ENCODE measurements at places on chromosomes 13 and 19.

DNA sequence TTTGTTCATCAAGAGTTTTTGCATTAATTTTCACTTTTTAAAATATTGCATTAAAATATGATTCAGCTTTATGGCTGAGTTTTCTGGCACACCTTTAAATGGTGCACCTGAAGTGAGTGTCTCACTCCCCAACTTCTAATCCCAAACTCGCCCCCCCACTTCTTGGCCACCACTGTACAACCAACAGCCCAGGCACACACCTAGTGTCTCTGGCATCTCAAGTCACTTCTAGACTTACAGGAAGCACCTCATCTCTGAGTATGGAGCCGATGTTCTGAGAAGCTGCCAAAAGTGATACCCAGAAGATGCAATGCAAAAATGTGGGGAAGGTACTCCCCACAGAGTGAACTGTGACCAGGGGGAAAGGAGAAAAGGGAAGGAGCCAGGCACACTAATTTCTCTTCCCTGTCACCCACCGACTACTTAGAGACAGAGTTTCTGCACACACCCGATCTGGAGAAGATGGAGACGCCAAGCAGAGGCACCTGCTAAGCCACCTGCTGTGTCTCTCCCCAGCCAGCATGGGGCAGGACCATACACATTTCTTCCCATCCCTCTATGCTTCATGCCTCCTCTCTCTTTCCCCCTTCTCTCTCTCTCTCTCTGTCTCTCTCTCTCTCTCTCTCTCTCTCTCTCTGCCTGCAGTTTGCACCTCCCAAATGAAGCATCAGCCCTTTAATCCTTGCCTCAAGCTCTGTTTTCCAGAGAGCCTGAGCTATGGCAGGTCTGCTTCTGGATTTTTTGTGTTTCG is 155.3 kb upstream of the ZNF507 start:
- DNase-seq: no peak

DNA sequence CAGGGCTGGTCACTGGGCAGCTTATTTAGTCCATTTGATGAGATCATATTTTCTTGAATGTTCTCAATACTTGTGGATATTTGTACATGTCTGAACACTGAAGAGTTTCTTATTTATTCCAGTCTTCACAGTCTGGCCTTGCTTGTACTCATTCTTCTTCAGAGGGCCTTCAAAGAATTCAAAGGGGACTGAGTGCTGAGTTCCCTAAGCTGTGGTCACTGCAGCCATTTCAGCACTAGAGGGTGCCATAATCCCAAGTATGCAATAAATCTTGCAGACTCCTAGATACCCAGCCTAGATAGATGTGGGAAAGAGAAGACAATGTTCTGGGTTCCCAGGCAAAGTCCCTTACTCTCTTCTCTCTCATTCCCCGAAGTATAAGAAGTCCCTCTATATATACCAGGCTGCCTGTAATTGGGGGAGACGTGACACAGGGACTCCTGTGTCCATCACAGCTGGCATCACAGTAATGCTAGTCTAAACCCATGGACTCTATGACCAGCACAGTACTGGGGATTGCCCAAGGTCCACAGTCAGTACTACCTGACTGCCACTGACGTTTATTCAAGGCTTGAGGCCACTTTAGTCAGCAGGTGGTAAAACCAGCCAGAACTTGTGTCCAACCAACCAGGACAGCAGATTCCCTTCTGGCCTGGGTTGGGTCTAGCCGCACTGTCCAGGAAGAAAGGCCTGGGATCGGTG is 8.9 kb upstream of the VN1R1 start:
- DNase-seq: no peak

DNA sequence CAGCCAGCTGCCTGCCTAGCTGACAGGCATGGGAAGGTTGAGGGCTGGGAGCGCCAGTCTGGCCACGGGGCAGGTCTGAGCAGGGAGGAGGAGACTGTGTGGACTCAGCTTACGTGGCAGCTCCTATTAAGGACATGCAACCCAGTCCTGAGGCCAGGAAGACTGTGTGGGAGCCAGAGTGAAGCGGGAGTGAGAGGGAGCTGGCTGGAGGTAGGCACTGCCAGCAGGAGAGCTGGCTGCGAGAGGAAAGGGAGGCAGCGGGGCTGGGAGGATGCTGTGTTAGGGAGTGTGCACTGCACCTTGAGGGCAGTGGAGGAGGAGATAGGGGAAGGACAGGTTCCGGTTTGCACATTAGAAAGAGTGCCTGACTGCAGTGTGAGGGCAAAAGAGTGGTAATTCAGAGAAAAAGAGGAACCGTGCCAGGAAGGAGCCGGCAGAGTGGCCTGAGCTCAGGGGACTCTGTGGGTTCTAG is 99.2 kb downstream of the SLC7A1 start:
- DNase-seq: no peak

DNA sequence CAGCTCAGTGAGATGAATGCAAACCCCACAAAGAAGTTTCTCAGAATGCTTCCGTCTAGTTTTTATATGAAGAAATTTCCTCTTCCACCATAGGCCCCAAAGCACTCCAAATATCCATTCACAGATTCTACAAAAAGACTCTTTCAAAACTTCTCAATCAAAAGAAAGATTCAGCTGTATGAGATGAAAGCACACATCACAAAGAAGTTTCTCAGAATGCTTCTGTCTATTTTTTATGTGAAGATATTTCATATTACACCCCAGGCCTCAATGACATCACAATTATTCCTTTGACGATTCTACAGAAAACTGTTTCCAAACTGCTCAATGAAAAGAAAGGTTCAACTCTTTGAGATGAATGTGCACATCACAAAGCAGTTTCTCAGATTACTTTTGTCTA is 1819.4 kb downstream of the UQCRFS1 start:
- DNase-seq: no peak

DNA sequence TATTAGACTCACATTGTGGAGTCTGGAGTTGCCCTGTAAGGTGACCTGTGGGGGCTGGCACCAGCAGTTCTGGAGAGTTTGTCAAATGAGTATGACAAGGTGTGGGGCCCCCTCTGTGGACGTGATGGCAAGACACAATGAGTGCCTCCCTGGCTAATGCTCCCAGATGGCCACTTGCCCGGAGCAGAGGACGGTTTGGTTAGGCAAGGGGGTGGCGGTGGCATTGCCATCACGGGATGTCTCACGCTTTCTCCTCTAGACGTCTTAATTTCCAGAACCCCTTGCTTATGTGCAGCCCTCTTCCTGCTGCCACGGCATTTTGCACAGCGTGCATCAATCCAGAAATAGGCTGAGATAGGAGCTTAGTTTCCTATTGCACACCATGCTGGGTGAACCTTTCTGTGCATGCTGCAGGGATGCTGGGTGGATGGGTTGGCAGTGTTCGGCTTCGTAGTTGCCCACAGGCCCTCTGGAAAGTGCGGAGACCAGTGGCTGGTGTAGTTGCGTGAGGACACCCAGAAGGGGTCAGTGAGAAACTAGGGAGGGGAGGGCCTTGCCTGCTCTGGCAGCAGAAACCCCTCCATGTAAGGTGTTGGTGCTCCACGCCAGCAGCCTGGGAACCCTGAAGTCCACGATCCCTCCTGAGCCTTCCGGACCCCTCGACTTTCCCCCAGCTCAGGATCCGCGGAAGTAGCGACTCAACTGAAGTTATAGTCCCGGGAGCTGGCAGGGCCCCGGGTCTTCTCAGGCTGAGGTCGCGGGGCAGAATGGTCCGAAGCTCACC is 18.1 kb upstream of the LRP3 start:
- no peak for DNase-seq

GRCh38 chr13:80319004-80319403 is 21.9 kb downstream of the SPRY2 start:
- DNase-seq: no peak

- no peak for DNase-seq
Measured at GRCh38 chr13:62209529-62209928, 793.9 kb upstream of the PCDH20 start.

- no peak for DNase-seq
Measured at GRCh38 chr19:35162471-35163326, 8.2 kb downstream of the FXYD5 start.

GRCh38 chr19:1154731-1155351 is 19.2 kb downstream of the SBNO2 start:
- no peak for DNase-seq

DNA sequence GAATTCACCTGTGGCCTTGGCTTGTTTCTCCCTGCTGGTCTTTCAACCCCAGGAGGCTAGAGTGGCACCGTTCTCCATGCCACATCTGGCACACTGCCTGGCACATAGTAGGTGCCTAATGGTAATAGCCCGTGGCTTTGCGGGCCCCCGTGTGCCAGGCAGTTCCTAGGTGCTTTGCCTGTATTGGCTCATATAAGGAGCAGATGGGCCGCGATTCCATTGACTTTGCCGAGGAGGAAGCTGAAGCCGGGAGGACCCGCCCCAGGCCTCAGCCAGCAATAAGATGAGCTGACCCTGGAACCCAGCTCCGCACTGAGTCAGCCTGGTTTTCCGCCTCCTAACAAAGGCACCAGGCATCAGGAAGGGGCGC is 807 bp downstream of the PGLYRP1 start:
- no peak for DNase-seq

DNA sequence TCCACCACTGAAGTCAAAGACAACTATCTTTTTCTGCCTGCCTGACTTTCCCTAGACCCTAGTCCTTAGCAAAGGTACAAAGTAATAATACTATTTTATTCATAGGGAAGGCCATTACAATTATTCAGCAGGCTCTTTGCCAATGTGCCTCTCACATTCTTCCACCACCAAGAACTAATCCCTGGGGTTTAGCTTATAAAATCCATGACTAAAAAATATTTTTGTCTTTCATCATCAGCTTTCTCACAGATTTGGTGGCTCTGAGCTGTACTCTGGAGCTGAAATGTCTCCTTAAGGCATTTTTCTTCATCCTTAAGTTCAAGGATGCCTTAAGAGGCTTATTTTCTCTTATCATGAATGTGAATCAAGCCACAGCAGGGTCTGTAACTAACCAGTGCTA is 96.1 kb downstream of the OXGR1 start:
- DNase-seq: no peak

GRCh38 chr13:77351315-77351714 is 24.4 kb upstream of the MYCBP2 start:
- DNase-seq: no peak

GRCh38 chr13:93977986-93978385 is 501.5 kb downstream of the DCT start:
- DNase-seq: no peak

GRCh38 chr13:73938372-73939070 is 195.7 kb downstream of the KLF12 start:
- no peak for DNase-seq

DNA sequence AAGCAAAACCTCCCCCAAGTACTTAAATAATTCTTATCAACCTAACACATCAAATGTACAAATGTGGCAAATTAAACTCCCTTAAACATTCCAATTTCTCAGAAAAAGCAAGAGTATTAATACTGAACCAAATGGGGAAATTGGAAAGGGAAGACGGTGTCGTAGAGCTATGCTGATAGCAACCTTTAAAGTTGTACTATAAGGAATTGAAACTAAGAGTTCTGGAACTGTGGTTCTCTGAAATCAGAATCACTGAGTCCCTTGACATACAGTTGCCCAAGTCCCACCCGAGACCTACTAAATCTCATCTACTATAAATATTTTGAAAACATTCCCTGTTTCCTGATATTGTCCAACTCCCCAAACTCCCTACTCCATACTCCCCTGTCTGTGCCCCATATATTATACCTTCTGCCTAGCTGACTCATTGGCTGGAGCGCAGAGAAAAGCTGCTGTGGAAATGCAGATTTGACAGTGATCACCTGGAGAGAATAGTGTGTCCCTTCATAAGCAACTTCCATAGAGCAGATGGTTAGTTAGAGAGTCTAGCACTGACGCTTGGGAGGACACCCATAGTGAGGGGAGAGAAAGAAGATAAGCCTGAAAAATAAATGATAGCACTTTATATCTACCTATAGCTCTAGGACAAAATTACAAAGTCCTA is 51.4 kb upstream of the ITM2B start:
- no peak for DNase-seq

DNA sequence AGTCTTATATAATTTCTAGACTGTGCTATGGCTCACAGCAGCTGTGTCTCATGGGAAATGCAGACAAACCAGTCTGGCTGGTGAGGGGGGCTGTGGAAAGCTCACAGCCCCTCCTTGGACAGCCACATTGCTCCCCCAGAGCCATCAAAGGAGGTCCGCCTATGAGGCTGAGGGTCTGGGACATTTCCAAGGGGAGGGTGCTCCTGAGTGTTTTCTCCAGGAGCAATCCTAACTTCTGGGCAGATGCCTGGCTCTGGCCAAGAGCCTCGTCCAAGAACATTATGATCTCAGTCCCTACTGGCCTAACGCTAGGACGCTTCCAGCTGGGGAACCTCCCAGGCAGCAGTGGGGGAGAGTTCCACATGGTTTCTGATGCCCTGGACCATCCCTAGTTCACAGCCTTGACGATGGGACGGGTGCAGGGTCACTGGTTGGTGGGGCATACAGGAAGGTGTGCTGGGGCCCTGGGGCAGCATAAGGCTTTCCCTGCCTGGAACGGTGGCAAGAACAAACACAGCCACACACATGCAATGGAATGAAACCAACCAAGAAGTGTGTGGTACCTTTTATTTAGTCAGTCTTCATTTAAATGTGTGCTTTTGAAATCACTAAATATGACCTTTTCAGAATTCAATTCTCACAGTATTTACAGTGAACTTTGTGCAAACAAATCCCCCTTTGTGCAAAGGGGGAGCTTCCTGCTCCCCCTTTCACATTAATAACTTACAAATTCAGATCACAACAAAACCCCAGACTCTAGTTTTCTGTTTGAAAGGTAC is 60.6 kb downstream of the CDADC1 start:
- no peak for DNase-seq

GRCh38 chr19:32336259-32337083 is 8.9 kb upstream of the ZNF507 start:
- no peak for DNase-seq

- DNase-seq: no peak
Measured at GRCh38 chr19:15812060-15812722, 3.3 kb downstream of the OR10H1 start.

DNA sequence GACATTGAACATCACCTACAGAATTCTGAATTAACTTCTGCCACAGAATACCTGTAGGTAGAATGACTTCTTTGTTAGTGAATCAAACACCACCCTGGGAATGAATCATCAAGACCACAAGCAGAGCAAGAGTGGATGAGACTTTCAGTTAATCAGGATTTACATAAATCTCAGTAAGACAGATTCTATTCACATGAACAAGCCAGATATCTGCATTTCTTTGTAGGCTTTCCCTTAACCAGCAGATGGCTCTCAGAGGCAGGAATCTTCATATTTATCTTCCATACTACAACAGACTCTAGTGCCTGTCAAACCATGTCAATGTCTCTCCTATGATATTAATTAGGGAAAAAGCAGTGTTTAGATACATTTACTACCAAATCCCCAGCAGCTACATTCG is 412.1 kb downstream of the KLF12 start:
- peak; percentile 4 for DNase-seq

DNA sequence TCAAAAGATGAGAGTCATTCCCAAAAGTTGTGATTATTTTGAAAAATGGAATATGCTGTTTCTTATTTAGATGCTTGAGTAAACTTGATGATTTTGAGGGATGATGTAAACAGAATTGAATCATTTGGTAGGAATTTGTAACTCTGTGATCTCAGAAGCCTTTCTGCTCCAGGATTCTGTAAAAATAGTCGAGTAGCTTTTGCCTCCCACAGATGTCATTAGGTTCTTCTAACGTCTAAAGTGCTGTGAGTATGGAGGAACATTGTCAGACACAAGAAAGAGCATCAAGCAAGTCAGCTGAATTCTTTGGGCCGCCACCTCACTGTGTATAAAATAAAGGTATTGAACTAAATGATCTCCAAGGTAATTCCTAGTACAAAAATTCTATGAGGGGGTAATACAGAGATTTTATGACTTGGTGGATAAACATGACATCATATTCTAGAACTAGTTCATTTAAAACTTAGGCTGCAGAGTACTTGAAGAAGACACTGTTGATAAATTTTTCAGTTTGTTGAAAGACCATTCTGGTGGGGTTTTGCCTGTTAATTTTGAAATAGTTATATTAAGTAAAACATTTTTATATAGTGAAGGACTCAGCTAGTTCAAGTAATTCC is 1.4 kb upstream of the GPR183 start:
- no peak for DNase-seq
